ENCODE measurements at places on chromosomes 2 and 18. TPM values are rescaled to one million over a fixed set of nuclear protein-coding genes. Genes with fewer than 3 reads are reported as not detected.

Gene FAM124B
- total RNA-seq, result 0.37 TPM

DNA sequence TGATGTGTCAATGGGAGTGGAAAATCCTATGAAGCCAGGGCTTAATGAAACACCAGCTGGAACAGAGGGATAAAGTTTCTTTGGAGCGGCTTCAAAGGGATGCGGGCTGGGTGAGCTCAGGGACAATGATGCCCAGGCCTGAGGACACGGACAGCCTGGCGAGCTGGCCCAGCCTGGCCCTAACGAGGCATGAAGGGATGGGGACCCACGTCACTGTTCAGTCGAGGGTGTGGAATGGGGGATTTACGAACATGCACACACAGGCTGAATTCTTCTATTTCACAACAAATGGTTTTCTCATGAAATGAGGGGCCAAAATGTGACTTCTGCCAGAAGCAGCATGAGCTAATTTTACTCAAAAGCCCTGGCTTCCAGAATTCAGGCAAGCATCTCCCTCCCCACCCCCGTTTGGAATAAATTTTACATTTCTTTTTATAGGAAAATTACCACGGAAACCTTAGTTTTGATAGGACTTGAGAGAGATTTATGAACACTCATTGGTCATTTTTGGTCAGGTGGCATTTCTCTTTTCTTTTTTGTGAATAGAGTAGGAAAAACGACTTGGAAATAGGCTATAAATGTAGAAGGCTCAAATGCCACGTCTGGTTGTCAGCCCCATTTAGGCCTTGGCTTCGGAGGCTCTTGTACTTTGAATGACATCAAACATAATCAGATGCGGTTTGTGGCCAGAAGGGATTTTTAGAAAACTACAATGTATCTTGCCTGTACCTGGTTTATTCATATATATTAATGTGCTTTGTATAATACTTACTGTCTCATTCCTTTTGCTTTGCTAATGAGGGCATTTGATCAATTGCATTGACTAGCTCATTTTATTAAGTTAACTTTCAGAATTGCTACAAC is 893.8 kb upstream of the CELF4 start:
- no peak for ATAC-seq

DNA sequence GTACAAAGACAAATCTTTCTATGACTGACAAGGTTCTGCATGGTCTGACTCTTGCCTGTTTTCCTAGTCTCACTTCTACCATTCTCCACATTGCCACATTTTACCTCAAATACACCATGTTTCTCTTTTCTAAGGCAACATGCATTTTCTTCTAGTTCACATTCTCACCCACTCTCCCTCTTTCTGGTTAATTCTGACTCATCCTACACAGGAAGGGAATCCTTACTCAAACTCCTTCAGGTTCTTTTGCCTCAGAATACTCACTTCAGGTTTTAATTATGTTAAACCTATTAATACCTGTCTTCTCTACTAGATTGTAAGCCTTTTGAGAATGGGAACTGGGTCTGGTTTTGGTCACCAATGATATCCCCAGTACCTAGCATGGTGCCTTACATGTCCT is 47.2 kb downstream of the MAP2 start:
- ATAC-seq, result no peak

GRCh38 chr2:1631292-1632001 is 112.9 kb downstream of the PXDN start:
- no peak for ATAC-seq

Gene LCT
- total RNA-seq, result 1.0 TPM

DNA sequence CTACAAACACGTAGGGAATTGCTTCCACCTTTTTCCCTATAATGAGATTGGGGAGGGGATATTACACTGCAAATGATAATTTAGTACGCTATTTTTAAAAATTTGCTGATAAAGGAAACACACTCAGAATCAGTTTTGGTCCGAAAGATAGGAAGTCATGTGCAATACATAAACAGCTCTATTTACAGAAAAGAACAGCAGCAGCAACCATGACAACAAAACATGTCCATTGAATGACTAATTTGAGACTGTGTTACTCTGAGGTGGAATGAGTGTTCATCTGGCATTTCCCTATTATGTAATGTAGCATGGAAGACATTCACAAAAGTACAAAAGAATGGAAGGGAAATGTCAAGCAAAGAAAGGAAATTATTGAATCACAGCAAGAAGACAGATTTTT is 337.2 kb downstream of the NBAS start:
- peak; percentile 45 for ATAC-seq

DNA sequence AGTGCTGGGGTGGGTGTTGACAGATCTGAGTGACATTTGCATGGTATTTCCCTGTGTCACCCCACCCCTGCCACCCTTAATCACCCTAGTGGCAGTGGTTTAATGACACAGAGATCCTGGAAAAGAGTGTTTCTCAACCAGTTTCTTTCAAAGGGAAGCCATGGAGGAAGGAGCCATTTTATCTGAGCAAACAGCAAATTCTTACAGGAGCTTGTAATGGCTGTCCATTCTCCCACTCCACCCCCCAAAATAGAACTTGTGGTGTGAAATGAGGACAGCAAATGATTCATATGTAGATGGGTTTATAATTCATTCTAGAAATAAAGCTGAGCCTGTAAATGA is 51.5 kb downstream of the CDC42EP3 start:
- no peak for ATAC-seq

- no peak for ATAC-seq
These were observed 652.4 kb downstream of the SLC4A3 start for GRCh38 chr2:220279840-220280239.

Gene RBKS
- total RNA-seq, result 10.0 TPM

GRCh38 chr2:165766326-165766927 is 27.6 kb downstream of the GALNT3 start:
- ATAC-seq, result no peak

- no peak for ATAC-seq
These were observed 272.8 kb downstream of the AGPS start for GRCh38 chr2:177665328-177665727.

DNA sequence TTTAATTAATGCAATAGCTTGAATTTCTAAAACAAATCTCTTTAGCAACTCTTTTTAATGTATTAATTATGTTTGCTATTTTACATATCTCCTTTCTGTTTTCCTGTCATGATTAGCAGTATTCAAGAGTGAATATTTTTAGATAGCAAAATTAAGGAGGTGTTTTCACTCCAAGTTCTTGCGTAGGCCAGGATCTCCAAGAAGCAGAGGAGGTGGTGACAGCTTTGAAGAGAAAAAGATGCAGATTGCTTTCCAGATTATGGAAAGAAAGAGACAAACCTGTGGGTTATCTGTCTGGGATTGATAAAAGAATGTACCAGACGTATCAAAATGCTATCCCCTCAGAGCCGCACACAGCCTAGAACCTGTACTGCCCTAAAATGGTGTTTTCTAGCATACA is 163.5 kb upstream of the FAM98A start:
- no peak for ATAC-seq

- ATAC-seq, result no peak
These were observed 24.6 kb downstream of the KIF3C start for GRCh38 chr2:25957743-25958142.

DNA sequence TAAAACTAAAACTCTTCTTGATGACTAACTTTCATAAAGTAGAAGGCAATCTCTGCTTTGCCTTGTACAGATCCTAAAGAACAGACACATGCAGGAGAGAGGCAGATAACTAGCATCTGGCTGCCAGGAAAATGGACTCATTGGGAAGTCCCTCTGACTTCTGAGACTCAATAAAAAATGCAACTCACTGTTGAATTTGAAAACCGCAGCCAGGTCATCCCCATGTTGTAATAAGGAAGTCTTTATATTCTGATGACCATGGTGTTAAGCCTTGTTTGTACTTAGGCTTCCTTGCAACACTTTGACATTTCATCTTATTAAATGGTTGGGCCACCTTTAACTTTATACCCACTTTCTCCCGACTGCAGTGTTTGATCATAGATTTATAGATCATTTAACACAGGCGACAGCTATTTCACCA is 375.1 kb upstream of the KCNH7 start:
- ATAC-seq, result no peak

DNA sequence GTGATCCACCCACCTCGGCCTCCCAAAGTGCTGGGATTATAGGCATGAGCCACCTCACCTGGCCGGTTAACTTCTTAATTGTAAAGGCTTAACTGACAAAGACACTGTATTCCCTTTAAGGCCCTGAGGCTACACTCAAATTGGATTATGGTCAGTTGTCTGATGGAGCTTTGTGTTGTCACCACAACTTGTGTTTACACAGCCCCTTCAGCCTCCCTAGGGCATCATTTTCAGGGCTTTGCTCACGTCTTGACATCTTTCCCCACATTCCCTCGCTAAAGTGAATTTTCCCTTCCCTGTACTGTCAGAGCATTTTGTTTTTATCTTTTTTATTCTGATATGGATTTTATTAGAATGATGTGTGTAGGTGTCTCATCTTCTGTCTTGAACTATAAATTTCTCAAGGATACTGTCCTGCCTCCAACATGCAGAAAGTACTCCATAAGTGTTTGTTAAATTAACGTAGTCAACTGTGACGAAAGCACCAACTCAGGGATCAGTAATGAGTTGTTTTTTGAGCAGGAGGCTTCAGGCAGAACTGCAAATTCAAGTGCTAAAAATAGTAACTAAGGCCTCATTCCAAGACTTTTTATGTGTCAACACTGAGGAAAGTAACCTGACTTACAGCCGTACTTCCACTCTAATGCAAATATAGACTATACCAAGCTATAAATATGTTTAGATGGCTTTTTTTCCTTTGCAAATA is 77.1 kb upstream of the NARS1 start:
- no peak for ATAC-seq

Gene CCDC85A
- not detected for total RNA-seq

All from activated T-helper 17 cell treated with anti-CD3 and anti-CD28 coated beads, Interleukin-2, amount 50 U/mL, for 72 hours (primary cell).